ENCODE measurements at places on chromosomes 4 and X. TPM values are rescaled to one million over a fixed set of nuclear protein-coding genes. Genes with fewer than 3 reads are reported as not detected.

DNA sequence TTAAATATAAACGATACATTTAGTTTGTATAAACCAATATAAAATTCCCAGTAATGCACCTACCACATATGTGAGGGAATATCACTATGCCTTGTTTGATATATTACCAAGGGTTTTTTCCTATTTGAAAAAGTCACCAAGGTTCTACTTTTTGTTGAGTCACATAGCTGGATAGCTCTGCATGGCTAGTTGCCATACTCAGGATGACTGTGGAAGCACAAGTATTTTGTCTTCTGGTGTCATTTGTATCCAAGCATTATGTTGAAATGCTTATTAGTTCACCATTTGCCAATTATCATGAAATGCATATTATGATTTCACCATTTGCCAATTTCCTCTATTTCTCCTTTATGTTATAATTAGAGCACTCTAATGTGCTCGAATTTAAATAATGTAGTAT, 162.7 kb upstream of the TTC29 start:
- no peak for DNase-seq

GRCh38 chr4:35966566-35966965, 277.7 kb downstream of the ARAP2 start:
- no peak for DNase-seq

The FGG gene
- 7,950 TPM for total RNA-seq

DNA sequence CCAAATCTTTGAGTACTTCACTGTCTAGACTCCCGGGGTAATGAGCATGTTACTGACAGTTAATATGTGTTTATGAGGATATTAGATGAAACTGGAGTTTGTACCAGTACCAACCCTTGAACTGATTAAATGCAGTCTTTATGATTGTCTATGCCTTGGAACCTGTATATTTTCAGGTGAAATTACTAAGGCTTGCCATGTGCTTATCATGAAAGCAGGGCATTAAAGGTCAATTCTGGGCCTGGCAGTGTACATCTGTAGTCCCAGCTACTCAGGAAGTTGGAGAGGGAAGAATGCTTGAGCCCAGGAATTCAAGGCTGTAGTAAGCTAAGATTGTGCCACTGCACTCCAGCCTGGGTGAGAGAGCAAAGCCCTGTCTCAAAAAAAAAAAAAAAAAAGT, 27.6 kb downstream of the PHEX start:
- no peak for DNase-seq

DNA sequence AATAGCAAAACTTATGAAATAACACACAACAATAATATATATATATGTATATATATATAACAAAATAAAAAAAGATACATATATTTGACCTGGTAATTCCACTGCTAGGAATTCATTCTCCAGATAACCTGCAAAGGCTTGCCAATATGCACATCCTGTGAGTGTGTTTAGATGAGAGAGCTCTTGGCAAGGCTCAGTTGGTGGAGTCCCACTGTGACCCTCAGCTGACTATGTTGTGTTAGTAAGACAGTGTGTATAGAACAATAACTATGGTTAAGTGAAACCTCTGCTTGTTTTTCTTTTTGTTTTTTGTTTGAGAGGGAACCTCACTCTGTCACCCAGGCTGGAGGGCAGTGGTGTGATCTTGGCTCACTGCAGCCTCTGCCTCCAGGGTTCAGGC, 39.5 kb upstream of the RBMX start:
- no peak for DNase-seq

The CT47B1 gene
- not detected for total RNA-seq

DNA sequence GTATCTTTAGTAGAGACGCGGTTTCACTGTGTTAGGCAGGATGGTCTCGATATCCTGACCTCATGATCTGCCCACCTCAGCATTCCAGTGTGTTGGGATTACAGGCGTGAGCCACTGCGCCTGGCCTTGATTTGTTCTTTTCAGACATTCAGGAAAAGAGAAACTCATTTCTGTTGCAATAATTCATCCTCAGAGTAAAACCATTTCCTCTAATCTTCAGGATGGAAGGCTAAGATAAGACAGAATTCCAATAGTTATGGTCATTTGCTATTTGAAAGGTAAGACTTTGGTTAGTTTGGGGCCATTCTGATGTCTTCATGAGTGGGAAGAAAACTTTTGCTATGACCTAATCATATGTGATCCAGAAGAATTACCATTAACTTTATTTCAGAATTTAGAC, 83.0 kb downstream of the LRP2BP start:
- no peak for DNase-seq

DNA sequence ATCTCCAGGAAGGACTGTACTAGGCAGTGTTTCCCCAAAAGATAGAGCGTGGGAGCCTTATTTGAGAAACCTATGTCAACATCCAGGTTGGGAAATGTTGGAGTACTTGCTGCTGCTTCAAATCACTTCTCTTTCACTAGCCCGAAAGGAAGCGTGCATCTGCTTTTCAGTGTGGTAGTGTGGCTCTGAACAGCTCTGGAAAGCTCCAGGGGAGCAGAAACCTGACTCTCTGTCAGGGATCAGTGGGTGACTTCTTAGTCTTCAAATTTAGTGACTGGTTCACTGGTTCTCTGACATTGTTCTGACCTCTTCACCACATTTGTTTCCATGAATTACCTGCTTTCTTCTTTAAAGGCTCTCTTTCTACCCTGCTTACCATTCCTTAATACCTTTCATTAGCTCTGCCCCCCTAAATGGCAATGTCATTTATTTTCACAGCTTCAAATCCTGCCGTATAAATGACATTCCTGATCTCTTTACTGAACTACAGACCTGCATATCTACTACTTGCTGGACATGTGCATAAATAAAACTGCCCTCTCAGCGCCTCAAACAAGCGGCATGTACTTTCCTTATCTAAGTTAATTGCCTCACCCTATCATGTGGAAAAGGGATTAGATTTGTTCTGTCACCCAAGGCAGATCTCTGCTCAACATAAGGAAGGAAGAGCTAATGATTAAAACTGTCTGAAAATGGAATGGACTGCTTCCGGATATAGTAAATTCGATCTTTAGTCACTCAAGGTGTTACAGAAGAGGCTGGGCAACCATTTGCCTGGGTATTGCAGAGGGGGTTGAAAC, 37.0 kb downstream of the DLG3 start:
- no peak for DNase-seq

GRCh38 chr4:152936446-152937335, 568 bp downstream of the FHDC1 start:
- peak; percentile 51 for DNase-seq

- no peak for DNase-seq
These were observed 4.7 kb downstream of the USP51 start for GRCh38 chrX:55484948-55485347.

- no peak for DNase-seq
These were observed 93.4 kb downstream of the REPS2 start for GRCh38 chrX:17039826-17040225.

DNA sequence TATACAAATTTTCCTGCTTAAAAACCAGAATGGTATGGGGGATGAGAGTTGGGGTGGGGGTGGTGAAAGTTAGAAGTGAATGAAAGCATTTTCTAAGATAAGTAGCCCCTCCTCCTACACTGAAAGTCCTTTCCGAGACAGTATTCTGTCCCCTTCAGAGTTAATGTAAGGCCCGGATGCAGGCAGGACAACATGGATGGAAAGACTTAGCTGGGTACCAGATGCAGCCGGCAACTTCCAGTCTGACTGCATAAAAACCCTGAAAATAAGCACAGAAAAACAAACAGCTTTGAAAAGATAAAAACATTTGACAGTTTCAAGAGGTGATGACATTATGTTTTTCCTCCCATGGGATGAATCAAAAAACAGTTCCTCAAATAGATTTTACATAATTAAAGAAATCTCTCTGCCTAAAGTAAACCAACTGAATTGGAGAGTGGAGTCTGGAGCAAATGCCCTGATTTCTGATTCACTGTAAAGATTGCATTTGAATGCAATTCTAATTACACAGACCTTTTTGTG, 196.3 kb downstream of the GPAT3 start:
- DNase-seq, result no peak

DNA sequence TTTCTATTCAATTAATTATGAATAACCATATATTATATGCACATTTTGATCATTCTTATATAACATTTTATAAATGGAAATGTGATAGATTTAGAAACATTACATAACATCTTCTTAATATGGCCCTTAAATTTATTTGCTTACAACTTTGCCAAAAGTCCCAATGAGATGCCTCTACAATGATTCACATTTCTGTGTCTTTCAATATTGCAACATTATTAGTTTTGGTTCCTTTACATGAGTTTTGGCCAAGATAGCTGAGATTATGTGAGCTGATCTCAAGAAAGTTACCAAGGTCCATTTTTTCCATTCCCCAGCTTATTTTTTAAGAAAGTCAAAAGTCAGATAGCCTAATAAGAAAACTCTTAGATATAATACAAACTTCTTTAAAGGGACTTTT, 361.2 kb downstream of the PCDH7 start:
- DNase-seq, result no peak

The KLKB1 gene
- 102 TPM for total RNA-seq

DNA sequence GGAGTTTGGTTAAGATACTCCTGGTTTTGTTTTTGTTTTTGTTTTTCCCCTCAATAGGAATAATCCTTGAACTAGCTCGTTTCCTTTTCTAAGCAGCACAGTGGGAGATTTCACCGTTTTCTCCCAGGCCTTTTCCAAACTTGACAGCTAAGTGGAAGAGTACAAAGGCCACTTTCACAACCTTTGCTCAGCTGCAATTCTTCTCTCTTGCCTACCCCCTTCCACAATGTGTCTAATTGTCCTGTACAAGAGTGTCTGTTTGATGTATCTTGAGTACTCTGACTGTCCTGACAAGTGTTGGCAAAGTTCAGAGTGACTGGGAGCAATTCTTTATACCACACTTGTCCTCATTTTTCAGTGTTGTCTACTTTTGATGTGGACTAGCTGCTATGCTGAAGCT, 674.3 kb upstream of the AMOT start:
- DNase-seq, result no peak

DNA sequence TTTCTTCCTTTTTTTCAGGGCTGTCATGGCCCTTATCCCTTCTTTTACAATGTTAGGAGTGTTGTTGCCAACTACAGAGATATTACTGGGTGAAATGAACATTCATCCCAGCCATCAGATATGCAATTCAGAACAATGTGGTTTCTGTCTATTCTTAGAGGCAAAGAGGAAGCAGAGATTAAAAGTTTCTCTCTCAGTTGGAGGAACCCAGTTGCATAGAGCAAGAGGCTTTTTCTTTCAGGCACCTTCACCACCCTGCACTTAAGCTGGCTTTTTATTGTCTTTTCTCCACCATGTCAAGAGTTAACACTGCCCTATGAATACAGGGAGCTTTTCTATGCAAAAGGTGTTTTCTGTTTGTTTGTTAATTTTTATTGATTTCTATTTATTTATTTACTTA, 1559.6 kb upstream of the IGFBP7 start:
- no peak for DNase-seq

GRCh38 chrX:136142592-136142991, 4.7 kb upstream of the FHL1 start:
- DNase-seq, result no peak

- peak; percentile 71 for DNase-seq
These were observed 99.2 kb downstream of the PSAPL1 start for GRCh38 chr4:7335344-7336066.

- no peak for DNase-seq
These were observed 152.2 kb downstream of the MGST2 start for GRCh38 chr4:139817657-139818452.

DNA sequence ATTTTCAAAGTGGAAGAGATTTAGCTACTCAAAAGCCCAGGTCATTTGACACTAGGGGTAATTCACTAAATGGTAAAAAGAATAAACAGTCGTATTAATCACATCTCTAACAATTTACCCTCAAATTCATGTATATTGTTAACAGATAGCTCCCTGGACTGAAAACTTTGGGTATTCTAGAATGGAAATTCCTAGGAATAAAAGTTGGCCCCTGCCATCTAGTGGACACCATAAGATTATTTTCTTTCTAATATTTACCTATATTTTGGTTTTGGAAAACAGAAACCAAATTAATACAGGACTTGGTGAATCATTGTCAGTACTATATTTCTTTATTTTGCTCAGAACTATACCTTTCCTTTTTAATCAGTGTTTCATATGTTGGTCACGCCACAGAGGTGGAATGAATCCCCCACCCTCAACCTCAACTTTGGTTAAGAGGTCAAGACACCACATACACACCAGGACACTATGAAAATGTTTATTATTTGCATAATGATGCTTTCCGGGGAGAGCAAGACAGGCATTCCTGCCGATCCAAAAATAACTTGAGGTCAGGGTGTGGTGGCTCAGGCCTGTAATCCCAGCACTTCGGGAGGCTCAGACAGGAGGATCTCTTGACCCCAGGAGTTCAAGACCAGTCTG, 96.2 kb upstream of the APOOL start:
- DNase-seq, result no peak

GRCh38 chrX:73850124-73851013, 287.4 kb downstream of the CHIC1 start:
- no peak for DNase-seq

The GSX2 gene
- not detected for total RNA-seq

All from left lobe of liver (tissue), 2 donors.